ENCODE measurements at places on chromosomes 2 and 18. TPM values are rescaled to one million over a fixed set of nuclear protein-coding genes. Genes with fewer than 3 reads are reported as not detected.

DNA sequence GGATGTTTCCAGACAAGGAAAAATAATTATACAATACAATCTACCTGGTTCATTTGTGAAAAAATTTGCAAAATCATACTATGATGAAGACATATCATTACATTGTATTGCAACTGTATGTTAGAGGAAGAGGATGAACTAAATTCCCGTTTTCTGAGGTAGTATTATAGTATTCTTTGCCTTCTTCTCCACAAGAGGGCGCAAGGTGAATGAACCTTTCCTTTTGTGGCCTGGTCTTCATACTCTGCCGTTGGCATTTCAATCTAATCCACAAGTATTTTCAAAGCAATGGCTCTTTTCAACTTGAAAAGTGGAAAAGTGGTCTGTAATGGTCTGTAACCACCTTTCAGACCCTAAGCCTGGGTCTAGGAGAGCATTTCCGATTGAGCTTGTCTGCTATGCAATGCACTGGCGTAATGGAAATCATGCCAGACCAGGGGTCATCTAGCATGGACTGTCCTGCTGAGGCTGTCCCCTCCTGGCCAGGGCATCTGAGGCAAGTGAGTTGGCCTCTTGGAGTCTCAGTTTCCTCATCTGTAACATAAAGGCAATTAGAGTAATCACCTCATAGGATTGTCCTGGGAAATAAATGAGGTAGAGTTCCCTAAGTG lies 30.8 kb upstream of the ZNF396 start:
- no peaks in the 10 kb centered on the region for H3K27me3 ChIP-seq
- no peaks in the 10 kb centered on the region for H3K36me3 ChIP-seq
- no peak overlapping the region for H3K27ac ChIP-seq
- H3K4me1 ChIP-seq = peaks cover 3% of the 10 kb centered on the region
- no peak for DNase-seq

GRCh38 chr2:110718990-110719389 lies 13.4 kb upstream of the ACOXL start:
- H3K4me3 ChIP-seq = no peak overlapping the region
- H3K4me1 ChIP-seq = peaks cover 7% of the 10 kb centered on the region
- no peaks in the 10 kb centered on the region for H3K27me3 ChIP-seq
- no peak overlapping the region for H3K27ac ChIP-seq

GRCh38 chr18:46632401-46633071 lies 24.5 kb downstream of the LOXHD1 start:
- H3K27me3 ChIP-seq = no peaks in the 10 kb centered on the region
- H3K4me1 ChIP-seq = no peaks in the 10 kb centered on the region

PLEKHH2 gene
- total RNA-seq = 19.5 TPM

DNA sequence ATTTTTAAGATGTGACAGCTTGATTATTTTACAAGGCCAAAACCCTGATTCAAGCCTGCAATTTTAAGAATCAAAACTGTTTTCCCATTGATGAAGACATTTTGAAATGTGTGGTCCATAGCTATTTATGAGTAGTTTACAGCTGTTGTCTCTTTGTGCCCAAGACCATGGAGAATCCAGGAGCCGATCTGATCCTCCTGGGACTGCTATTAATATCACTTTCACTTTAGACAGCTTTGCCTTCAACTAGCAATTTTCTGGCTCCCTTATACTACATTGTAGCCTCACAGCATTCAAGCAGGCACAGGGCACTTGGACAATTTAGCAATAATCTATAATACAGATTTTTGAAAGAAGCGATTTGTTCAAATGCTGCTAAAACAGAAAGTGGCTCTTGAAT lies 172.9 kb downstream of the SLC8A1 start:
- DNase-seq = no peak
- H3K27me3 ChIP-seq = no peaks in the 10 kb centered on the region
- H3K36me3 ChIP-seq = no peaks in the 10 kb centered on the region
- peaks cover 11% of the 10 kb centered on the region for H3K4me1 ChIP-seq
- no peak overlapping the region for H3K4me3 ChIP-seq

DNA sequence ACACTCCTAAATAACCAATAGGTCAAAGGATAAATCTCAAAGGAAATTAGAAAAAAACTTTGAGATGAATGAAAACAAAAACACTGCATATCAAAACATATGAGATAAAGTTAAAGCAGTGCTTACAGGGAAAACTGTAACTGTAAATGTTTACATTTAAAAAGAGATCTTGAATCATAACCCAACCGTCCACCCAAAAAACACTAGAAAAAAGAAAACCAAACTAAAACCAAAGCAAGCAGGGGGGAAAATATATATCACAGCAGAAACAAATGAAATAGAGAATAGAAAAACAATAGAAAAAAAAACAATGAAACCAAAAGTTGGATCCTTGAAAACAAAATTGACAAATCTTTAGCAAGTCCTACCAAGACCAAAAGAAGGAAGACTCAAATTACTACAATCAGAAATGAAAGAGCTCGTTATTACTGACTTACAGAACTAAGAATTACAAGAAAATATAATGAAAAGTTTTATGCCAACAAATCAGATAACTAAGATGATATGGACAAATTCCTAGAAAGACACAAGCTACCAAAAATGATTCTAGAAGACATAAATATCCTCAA lies 65.6 kb downstream of the TLK1 start:
- no peak overlapping the region for H3K4me3 ChIP-seq
- H3K4me1 ChIP-seq = no peaks in the 10 kb centered on the region
- H3K27me3 ChIP-seq = no peaks in the 10 kb centered on the region
- H3K36me3 ChIP-seq = no peaks in the 10 kb centered on the region

GRCh38 chr2:109533823-109534222 lies 79.9 kb downstream of the SEPTIN10 start:
- H3K36me3 ChIP-seq = no peaks in the 10 kb centered on the region
- no peaks in the 10 kb centered on the region for H3K4me1 ChIP-seq
- no peak overlapping the region for H3K4me3 ChIP-seq
- H3K27ac ChIP-seq = no peak overlapping the region
- H3K27me3 ChIP-seq = no peaks in the 10 kb centered on the region

DNA sequence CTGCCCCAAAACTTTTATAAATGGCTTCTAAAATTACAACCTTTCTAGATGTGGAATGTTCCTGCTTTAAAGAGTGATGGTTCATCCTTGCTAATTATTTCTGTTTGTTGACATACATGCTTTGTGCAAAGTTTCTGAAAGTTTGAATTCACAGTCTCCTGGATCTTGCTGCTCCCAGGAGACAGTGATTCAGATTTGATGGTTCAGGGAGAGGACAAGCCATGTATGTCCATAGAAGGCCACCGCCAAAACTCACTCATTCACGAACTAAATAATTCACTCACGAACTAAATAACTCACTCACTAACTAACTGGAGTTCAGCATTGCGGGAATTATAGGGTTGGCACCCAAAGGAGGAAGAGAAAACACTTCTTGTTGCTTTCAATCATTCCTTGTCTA lies 416.5 kb upstream of the ZEB2 start:
- no peaks in the 10 kb centered on the region for H3K4me1 ChIP-seq
- H3K27me3 ChIP-seq = no peaks in the 10 kb centered on the region
- H3K27ac ChIP-seq = peak overlapping the region; percentile 67
- H3K4me3 ChIP-seq = no peak overlapping the region

CBLN2 gene
- total RNA-seq = 0.13 TPM

SLC4A5 gene
- 5.8 TPM for total RNA-seq

DNA sequence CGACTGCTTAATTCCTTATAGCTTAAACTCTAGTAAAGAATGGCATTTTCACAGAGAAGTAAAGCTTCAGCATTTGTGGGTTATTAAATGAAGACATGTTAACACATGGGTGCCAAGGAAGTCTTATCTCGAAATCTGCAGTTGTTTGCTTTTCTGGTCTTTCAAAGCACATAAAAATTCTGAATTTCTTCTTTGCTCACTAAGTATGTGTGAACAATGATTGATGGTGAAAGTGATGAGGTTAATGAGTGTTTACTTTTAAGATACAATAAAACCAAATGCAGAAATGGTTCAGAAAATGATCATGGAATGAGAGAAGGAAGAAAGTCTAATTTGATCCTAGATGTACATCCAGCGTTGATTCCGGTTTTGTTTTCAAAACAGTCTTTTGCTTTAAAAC lies 234.6 kb upstream of the RAB12 start:
- H3K36me3 ChIP-seq = peaks cover 6% of the 10 kb centered on the region
- peaks cover 4% of the 10 kb centered on the region for H3K27me3 ChIP-seq
- H3K4me3 ChIP-seq = no peak overlapping the region
- no peak for DNase-seq
- no peaks in the 10 kb centered on the region for H3K4me1 ChIP-seq

ANKRD30B gene
- 0.13 TPM for total RNA-seq

DNA sequence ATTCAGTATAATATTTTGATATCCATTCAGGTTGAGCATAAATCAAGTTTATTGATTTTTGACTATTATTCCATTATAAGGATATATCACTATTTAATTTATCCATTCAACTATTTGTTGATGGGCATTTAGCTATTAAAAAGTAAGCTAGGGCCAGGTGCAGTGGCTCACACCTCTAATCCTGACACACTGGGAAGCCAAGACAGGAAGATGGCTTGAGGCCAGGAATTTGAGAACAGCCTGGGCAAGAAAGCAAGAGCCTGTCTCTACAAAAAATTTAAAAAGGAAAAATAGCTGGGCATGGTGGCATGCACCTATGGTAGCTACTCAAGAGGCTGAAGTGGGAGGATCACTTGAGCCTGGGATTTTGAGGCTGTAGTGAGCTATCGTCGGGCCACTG lies 183.5 kb downstream of the HNMT start:
- no peak overlapping the region for H3K27ac ChIP-seq
- DNase-seq = no peak
- H3K36me3 ChIP-seq = no peaks in the 10 kb centered on the region
- no peak overlapping the region for H3K4me3 ChIP-seq
- H3K4me1 ChIP-seq = no peaks in the 10 kb centered on the region
- no peaks in the 10 kb centered on the region for H3K27me3 ChIP-seq

DNA sequence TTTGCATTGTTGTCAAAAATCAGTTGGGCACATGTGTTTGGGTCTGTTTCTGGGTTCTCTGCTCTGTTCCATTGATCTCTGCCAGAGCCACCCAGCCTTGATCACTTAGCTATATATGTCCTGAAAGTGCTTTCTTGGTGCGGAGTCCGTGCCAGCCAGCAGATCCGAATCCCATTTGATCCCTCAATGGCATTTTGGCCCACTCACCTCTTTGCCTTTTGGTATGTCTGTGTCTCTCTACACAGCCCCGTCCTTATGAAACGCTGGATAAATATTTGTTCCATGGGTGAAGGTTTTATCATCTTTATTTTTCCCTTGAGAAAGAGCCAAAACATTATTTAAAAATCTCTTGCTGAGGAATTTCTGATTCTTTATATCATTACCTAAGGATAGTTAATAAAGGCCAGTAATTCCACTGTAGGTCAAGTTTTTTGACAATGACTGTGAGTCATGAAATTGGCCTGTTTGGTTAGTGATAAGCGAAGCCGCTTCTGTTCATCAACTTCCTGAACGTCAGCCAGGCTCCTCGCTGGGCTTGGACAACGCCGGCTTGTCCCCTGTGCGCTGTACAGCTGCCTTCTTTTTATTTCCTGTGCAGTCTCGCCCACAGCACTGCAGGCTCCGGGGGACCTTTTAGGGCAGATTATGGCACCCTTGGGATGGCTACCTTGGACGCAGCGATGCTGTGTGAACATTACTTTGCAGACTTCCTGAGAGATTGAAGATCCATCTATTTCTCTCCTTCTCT lies 24.9 kb downstream of the MTCL1 start:
- H3K4me1 ChIP-seq = no peaks in the 10 kb centered on the region
- no peak overlapping the region for H3K4me3 ChIP-seq
- DNase-seq = no peak
- no peak overlapping the region for H3K27ac ChIP-seq

FOXI3 gene
- total RNA-seq = not detected

Data from spleen (tissue), 13 donors.